ENCODE measurements at places on chromosomes 2 and 18.

- no peak for DNase-seq
Observed at GRCh38 chr2:45446016-45446415, 165.1 kb downstream of the SRBD1 start.

GRCh38 chr18:41128126-41128525 is 826.9 kb upstream of the PIK3C3 start:
- no peak for DNase-seq

- DNase-seq, result no peak
Observed at GRCh38 chr2:43462866-43463641, 132.8 kb downstream of the THADA start.

GRCh38 chr18:58632552-58632951 is 3.7 kb upstream of the ALPK2 start:
- no peak for DNase-seq

DNA sequence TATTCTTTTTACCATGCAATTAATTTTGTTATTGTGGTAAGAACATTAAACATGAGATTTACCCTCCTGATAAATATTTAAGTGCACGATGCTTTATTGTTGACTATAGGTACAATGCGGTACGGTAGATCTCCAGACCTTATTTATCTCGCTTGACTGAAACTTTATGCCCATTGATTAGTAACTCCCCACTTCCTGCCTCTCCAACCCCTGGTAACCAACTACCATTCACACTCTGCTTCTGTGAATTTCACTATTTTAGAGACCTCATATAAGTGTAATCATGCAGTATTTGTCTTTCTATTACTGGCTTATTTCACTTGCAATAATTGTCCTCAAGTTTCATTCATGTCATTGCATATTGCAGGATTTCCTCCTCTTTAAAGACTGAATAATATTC is 195.7 kb upstream of the ID2 start:
- no peak for DNase-seq

DNA sequence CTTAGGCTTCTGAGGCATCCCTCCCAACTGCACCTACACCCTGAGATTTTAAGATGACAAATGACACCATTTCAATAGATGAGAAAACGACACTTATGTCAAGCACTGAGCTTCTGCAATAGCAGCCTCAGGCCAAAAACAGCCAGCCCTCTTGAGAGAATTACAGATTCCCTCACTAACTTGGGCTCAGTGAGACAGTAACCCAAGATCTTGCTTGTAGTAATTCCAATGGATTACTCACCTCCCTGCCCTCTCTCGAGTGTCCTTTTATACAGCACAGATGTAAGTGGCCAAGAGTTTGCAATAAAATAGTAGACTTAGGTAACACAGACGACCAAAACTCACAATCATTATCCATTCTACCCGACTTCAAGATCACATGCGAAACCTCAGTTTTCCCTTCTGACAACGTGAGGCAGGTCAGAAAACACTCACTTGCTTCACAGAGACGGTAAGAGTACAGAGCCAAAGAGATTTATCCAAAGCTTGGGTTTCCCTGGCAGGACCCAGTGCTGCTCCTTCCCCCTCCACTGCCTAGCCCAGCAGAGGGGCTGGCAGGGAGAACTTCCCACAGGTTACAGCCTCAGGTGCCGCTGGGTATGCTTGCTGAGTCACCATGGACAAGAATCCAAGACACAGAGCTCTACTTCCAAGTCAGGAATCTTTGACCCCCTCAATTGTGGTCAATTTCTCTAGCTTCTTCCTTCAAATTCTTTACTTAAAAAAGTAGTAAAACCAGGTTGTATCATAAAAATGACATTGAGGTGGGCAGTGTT is 181.4 kb downstream of the MYO5B start:
- DNase-seq, result no peak

- DNase-seq, result no peak
Observed at GRCh38 chr2:66553370-66553769, 118.4 kb downstream of the MEIS1 start.

DNA sequence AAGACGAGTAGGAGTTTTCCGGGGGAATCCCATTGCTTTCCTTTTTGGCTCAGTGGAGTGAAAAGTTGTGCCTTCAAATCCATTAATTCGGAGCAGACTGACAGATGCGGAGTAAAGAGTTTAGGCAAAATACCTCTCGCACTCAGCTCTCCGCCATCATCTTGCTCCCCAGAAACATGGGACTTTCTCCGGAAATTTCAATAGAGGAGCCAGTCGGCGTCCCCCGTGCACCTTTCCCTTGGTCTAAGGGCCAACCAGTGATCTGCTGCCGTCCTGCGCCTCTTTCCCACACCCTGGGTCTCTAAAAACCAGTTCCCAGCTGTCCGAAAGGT is 318 bp downstream of the TYW5 start:
- DNase-seq, result no peak

GRCh38 chr2:217244815-217245214 is 385.0 kb upstream of the TNP1 start:
- DNase-seq, result no peak

Measured in activated naive CD4-positive, alpha-beta T cell (primary cell).